ENCODE measurements at places on chromosomes 2 and 18. TPM values are rescaled to one million over a fixed set of nuclear protein-coding genes. Genes with fewer than 3 reads are reported as not detected.

DNA sequence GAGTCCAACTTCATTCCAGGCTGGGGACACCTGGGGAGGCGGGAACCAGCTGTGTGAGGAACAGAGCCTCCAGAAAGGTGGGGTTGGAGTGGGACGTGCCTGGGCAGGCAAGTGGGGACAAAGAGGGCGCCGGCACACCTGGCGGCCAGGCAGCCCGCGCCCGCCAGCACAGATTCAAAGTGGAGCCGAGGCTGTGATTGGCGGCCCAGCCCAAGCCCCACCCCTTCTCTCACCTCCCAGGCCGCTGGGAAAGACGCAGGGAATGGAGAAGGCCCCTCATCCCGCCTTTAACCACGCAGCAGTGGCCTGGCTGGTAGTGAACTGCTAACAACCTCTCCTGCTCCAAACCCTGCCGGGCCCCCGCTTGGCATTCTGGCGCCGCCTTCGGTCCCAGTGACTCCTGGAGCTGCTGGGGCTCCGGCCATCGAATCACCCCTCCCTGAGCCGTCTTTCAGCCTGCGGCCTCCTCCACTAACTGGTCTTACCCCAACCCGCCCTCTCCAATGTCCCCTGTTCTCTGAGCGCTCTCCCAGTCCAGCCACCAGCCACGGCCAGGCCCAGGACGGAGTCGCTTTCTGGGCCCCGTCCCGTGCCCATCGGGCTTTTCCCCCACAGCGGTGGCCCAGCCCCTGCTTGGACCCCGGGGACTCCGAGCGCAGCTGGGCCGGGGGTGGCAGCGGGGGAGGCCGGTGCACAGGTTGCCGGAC is 27.9 kb upstream of the PTMA start:
- peak; percentile 64 for DNase-seq

The RGPD6 gene
- 21.2 TPM for total RNA-seq

GRCh38 chr2:170140561-170140960 is 37.4 kb upstream of the MYO3B start:
- no peak for DNase-seq

- no peak for DNase-seq
Observed at GRCh38 chr18:54805571-54806334, 22.5 kb upstream of the RAB27B start.

GRCh38 chr2:189952536-189953109 is 109.9 kb downstream of the MSTN start:
- no peak for DNase-seq

The DCC gene
- total RNA-seq, result not detected

DNA sequence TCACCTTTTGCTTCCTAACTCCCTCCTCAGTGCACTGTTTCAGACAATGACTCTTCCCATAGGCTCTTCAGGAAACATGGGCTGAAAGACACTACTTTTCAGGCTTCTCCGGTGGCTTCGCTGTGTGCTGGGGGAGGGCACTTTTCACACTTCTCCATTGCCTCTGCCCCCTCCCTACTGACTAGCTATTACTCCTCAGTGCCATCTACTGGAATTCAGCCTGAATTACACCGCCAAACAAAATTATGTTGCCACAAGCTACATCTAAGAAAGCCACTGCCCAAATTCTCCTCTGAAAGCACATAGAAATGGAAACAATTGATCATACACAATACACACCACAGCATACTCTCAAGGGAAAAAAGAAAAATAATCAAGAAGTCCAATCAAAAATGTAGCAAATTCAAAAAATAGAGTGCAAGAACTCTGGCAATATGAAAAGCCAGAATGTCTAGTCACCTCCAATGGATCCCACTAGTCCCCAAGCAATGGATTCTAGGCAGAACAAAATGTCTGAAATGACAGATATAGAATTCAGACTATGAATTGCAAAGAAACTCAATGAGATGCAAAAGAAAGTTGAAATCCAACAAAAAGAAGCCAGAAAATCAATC is 1139.4 kb upstream of the GYPC start:
- no peak for DNase-seq

DNA sequence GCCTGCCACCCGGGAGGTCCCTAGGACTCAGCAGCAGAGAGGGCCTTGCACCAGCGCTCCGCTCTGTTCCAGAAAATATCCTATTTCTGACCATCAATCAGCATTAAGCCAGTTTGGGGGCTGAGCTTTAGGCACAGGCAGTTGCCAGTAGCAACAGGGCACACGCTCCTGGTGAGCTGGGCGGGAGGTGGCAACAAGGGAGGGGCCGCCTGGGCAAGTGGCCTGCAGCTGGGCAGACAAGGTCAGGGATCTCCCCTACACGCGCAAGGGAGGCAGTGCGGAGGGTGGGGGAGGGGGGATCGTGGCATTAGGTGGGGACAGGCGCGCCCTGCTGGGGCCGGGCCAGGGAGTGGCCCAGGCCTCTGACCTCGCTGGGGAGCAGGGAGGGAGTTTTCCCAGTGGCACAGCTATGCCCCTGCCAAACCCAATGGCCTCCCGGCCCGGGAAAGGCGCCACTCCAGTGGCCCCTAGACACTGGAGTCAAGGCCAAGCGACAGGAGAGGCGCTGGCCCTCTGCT is 302.8 kb downstream of the NCKAP5 start:
- no peak for DNase-seq

The SULT1C4 gene
- not detected for total RNA-seq

DNA sequence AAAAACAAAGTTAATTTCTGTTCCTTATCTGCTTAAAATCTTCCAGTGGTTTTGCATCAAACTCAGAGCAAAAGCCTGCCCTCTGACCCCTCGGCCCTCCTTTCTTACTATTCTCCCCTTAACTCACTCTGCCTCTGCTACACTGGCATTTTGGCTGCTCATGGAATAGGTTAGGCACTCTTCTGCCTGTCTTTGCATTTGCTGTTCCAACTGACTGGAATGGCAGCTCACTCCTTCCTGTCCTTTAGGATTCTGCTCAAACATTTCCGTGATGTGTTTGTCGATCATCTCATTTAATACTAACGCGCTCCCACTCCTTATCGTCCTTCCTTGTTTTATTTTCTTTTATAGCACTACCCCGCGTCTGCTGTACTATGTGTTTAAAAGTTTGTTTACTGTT is 815 bp downstream of the CEBPZ start:
- no peak for DNase-seq

The PRSS56 gene
- total RNA-seq, result not detected

DNA sequence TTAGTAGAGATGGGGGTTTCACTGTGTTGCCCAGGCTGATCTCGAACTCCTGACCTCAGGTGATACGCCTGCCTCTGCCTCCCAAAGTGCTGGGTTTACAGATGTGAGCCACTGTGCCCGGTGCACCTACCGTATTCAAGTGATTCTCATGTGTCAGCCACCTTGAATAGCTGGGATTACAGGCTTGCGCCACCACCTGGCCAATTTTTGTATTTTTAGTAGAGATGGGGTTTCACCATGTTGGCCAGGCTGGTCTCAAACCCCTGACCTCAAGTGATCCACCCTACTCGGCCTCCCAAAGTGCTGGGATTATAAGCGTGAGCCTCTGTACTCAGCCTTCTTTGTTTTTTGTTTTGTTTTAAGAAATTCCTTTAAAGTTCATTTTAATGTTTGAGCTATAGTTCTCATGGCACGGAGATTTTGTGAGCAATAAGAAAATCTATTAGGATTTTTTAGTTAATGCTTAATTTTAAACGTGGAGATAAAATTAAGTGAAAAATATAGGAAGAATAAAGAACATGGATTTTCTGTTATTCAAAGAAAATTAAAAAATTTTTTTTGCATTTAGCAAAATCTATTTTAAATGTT is 242.6 kb downstream of the PHLPP1 start:
- DNase-seq, result no peak

DNA sequence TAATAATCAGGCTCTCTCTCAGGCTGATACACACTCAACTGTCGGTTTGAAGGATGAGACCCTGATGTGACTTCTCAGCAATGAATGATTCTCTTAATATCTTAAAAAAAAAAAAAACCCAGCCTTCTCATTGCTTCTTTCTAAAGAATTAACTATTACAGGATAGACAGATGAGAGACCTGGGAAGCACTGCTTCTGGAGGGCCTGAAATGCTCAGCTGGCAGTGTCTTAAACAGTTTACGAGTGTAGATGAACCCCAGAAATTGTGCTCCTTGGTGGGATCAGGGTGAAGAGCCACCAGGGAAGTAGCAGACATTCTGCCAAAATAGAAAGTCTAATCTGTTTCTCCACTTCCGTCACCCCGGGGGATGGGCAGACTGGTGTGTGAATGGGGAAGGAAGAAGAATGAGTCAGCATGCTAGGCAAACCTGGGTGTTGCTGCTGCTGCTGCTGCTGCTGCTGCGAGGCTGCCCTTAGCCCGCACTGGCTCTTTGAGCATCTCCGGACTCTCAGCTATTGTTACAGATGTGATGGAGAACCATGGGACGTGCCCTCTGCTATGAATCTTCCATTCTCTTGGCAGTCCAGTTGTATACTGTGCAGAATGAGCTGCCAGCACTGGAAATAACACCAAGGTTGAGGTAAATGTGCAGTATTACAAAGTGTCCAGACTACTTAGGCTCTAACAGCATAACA is 158.4 kb downstream of the SETBP1 start:
- peak; percentile 81 for DNase-seq

DNA sequence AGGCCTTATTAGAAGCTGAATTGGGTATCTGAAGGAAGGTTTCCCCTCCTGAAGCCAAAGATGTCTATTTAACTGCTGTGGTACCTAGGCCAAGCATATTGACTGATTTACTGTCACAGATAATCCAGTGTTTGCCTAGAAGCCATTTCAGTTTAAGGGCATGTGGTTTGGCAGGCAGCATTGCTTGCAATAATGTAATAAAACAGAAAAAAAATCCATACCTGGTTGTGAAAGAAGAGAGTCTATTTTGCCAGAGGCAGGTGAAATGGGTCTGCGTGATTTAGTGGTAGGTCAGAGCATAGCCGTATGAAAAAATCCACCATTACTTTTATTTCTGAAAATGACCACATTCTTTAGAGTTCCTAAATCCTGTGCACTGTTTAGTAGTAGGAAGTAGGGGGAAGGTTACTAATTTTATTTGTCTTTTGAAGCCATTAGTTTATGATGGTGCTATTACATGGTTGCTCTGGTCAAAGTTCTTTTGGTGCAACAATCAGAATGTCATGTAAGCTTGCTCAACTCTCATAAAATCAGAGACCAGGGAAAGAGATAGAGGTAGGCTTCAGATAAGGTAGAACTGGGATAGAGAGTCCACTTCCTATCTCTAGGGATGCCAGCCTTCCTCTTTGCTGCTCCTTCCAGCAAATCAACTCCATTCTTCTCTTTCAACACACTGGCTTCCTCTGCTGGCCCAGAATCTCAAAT is 343.4 kb downstream of the GPD2 start:
- no peak for DNase-seq

DNA sequence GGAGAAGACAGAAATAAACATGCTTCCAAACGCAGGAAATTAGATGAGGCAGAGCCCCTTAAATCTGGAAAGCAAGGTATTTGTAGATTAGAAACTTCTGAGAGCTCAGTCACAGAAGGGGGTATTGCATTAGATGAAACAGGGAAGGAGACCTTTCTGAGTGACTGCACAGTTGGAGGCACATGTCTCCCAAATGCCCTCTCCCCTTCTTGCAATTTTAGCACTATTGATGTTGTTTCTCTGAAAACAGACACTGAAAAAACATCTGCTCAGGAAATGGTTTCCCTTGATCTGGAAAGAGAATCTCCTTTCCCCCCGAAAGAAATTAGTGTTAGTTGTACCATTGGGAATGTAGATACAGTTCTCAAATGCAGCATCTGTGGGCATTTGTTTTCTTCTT is 33.5 kb downstream of the ZNF407 start:
- no peak for DNase-seq

The TTN gene
- total RNA-seq, result not detected

- no peak for DNase-seq
Observed at GRCh38 chr2:213237251-213237650, 47.0 kb upstream of the SPAG16 start.

DNA sequence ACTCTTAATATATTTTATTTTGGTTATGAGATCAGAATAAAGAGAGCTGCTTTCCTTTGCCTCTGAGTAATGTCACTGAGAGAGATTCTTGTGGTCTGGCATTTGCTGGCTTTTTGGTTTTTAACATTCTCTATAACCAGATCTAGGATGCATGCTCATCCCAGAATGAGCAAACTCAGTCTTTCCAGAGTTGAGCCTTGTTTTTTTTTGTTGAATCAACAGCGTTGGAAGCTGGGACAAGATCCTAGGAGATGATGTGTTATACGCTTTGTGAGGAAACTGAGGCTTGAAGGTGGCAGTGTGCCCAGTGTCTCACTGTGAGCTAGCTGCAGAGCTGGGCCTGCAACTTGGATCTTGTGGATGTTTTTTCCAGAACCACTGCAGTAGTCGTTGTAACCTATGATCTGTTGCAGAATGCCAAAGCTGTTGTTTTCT is 19.5 kb downstream of the MYO1B start:
- no peak for DNase-seq

DNA sequence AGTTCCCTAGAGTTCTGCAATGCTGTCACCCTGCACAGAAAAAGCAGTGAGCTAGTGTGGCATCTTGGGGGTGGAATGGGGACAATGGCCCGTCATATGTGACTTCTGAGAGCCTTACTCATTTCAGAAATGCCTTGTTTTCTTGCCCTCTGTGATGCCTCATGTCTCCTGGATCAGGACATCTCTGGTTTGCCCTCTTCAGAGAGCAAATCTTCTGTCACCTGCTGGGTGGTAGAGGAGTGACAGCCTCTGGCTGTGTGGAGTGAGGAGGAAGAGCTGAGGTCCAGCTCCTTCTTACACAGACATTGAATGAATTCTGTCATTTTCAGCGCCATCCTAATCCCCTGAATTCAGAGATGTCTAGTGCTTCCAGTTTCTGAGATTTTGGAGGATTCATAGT is 55.6 kb upstream of the PHLPP1 start:
- DNase-seq, result no peak

GRCh38 chr18:75211002-75211621 is 515 bp downstream of the TSHZ1 start:
- DNase-seq, result no peak

The SH3RF3 gene
- 6.1 TPM for total RNA-seq

DNA sequence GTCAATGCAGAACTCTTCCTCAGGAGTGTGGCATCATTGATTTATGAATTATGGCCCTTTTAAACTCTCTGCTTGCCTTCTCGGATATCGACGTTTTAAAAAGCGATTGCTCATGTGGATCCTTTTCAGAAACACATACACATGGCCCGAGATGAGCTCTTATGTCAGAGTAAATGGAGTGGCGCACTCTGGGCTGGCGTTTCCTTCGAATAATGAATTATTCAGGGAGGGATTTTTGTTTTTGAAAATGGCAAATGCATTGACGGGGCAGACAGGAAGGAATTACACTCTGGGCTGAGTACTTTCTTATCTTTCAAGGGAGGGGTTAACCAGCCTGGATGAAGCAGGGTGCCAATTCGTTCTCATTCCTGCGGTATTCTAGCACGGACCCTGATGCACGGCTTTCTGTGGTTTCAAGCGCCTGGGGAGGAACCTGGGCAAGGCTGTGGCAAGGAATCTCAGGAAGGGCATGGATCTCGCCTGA is 142.7 kb downstream of the PRKCE start:
- no peak for DNase-seq

DNA sequence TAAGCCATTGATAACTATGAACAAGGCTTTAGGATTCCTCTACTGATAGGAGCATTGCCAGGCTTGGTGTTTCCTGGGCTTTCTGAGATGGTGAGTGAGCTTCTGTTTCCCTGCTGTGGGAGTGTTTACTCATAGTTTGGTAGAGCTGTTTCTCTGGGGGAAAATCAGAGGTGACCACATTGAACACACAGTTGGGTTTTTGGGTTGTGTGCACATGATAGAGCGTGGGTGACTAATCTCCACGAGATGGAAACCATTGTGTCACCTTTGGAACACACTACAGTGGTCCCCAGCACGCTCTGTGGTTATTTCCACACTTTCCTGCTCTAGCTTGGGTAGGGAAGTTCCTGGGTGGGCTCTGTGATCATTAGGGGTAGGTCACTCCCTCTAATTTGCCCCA is 5.4 kb downstream of the IL1R1 start:
- DNase-seq, result no peak

The NCKAP1 gene
- 308 TPM for total RNA-seq

The LOXHD1 gene
- not detected for total RNA-seq

Data from PC-9 (cell line).